ENCODE measurements at places on chromosomes 4 and X.

DNA sequence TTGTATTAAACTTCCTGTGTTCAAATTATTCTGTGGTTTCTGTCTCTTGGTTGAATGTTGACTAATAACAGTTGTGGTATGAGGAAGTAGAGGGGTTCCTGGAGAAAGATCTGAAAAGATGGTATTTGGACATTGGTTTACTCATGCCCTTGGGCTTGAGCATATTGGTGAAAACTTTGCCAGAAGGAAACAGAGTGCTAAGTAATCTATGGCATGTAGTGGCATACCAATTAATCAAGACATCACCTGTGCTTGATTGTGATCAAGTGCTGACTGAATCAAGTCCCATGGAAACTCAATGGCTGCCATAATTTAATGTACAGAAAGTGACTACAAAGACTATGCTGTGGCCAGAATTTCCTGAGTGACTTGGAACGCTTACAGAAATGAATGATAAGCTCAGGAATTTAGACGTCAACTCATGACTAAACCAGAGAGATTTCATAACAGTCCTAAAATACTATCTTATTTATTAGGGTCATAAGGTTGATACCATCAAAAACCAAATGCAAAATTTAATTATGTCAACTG, 2062.9 kb downstream of the ARAP2 start:
- no peak for DNase-seq

GRCh38 chr4:96016634-96017299, 176.9 kb downstream of the PDHA2 start:
- no peak for DNase-seq

GRCh38 chr4:104524591-104524990, 29.9 kb upstream of the CXXC4 start:
- DNase-seq: no peak

DNA sequence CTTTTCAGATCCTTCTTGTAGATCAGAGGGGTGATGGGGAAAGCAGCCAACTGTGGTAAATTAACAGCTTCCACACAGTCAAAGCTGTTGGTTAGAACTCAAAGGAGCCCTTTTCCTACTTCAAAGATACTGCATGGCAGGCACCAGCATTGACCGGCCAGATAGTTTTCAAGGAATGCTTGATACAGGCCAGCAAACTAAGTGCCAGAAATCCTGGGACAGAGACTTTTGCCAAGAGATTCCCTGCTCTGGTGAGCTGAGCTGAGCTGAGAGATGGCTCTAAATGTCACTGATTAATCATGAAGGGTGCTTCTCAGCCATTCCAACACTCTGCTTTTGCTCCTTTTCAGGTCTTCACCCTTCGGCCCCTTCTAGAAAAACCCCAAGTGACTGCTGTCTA, 131.6 kb upstream of the MED14 start:
- DNase-seq: no peak

DNA sequence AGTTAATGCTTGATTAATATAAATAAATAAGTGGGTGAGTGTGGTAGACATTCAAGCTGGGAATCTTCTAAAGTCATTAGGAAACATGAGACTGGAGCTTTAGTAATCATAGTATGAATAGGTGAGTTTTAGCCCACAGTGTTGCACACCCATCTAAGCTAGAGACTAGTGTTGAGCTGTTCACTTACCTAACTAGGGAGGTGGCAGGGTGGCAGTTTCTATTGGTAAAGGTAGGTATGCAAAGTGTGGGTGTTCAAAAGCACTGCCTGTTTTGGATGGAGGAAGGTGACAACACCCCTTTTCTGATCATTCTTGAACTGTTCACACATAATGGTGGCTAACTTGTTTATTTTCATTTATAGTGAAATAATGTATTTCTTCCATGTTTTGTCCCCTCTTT, 41.3 kb downstream of the PLS3 start:
- DNase-seq: no peak

- DNase-seq: no peak
These were observed 165.0 kb downstream of the FMR1NB start for GRCh38 chrX:148146121-148146520.

DNA sequence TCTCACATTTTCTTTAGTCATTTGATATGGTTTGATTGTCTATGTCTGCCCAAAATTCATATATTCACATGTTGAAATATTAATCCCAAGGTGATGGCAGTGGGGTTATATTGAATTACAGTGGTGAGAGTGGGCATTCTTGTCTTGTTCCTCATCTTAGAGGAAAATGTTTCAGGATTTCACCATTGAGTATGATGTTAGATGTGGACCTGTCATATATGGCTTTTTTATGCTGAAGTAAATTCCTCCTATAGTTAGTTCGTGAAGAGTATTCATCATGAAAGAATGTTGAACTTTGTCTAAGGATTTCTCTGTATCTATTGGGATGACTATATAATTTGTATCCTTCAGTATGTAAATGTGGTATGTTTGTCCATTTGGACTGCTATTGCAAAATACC, 512.3 kb upstream of the EPHA5 start:
- no peak for DNase-seq

GRCh38 chrX:41302370-41302769, 31.6 kb upstream of the DDX3X start:
- no peak for DNase-seq

DNA sequence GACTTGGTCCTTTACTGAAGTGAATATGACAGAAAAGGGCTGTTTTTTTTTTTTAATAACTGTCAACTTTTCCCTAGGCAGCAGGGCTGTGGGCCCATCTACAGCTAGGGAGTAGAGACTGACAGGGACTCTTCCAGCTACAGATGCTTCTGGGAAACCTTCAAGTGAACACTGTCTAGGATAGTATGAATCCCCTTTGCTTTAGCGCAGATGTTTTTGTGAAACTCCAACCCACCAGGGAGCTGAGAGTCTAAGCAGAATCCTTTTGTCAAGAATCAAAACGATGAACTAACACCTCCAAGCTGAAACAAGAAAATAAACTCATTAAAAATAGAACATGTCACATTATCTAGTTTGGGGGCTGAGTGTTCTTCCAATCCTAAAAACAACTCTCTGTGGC, 219.7 kb upstream of the FGF13 start:
- no peak for DNase-seq

DNA sequence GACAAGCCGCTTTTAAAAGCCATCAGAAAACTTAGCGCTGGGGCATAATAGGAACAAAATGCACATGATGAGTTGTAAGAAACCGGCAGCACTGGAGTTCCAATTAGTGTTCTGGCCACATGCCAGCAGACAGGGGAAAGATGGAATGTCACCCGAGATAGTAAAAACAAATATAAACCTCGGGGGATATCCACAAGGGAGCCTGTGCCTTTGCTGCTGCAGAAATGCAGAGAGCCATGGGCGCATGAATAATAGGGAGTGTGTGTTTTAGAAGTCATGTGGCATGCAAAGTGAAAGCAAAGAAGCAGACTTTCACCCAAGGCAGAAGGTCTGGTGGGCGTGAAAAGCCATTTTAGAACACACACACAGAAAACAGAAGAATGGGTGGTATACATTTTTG, 19.1 kb downstream of the GPRASP3 start:
- no peak for DNase-seq

DNA sequence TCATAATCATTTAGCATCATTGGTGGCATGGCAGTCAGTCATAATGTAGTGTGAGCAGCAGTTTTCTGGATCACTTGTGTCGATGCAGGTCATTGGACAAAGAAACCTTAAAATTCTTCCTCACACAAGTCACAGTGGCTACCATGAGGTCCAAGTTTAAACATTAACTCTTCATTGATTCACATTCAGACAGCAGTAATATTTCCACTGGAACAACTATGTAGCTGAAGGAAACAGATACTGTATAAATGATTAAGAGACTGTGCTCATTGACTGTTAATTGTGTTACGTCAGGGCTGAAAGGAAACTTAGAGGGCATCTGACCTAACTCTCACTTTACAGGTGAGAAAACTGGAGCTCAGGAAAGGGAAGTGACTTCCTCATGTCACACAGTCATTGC, 261.8 kb downstream of the KLHL13 start:
- DNase-seq: no peak

DNA sequence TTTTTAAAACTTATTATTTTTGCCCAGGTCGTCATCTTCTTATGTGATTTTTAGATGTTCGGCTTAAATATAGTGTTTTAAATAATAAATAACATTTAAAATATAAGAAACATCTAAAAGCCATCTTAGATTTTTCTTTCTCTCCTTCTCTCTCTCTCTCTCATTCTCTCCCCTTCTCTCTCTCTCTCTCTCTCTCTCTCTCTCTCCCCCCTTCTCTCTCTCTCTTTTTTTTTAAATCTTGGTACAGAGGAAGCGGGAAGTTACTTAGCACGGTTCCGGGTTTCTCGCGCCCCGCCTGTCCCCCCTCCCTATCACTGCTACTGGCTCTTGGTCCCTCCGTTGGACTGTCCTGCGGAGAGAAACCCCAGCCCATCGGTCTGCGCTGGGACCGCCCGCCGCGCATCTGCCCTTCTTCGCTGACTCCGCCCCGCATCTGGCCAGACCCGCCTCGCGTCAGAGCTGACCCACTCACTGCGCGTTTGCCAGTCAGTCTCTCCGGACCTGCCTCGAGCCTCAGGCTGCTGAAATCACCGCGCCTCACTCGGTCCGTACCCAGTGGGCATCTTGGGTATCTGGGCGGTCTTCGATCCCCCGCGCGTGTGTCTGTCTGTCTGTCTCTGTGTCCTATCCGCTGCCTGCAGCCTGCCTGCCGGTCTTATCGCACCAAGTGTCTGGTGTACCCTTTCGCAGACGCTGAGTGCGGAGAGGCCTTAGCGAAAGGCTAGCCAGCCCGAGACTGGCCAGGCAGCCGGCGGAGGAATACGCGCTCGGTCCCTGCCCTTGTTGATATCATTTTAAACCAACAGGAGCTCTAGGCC, at the start of gene PABPC5:
Gene PABPC5 (plus strand): TSS at position 489 of the 818 bp plus-strand sequence. CDS start 739 bp downstream, outside the sequence.
- no peak for DNase-seq

DNA sequence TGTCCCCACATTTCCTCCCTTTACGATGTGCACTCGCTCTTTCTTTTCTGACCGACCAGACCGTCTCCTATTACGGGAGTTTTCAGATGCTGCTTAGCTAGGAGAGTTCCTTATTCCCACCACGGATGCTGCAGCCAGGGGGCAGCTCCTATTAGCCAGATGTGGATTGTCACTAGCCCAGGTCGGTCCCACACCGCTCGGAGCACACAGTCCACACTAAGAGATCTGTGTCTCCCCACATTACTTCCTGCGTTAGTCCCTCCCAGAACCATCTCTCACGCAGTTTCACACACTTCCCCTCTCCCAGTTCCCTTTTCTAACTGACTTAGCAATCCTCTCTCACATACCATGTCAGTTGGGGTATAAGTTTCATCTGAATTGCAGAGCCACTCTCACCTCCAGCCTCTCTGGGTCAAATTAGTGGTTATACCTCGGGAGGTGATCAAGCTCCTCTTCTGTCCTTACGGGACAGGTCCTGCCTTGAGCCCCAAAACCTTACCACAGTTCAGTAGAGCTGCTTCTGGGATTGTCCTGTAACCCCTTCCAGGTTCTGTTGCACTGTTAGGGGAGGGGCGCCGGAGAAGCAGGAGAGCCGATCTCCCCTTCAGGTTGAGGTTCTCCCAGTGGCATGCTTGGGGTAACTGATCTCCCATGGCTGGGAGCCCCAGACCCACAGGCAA, 28.2 kb downstream of the SULT1E1 start:
- no peak for DNase-seq

- no peak for DNase-seq
These were observed 188.0 kb downstream of the TSPAN5 start for GRCh38 chr4:98470366-98470765.

All from activated CD8-positive, alpha-beta memory T cell treated with anti-CD3 and anti-CD28 coated beads for 1 hour (primary cell).